ENCODE measurements at places on chromosomes 12 and 14.
A peak's percentile ranks its signal among the peaks of the same experiment; 100 is the strongest.

DNA sequence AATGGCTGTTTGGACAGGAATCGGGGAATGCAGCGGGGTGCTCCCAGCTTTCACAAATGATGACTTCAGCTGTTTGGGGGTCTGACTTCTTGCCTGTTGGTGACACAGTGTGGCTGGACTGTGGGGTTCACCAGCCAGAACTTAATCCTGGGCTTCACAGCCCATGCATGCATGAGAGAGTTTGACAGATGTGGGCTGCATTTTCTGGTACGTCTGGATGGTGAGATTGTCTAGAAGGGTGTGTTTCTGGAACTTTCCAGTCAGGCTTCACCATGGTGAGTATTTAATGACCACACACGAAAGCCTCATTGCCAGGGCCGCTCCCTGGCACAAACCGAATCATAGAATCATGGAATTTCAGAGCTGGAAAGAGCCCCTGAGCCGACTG is 29.6 kb downstream of the CHST11 start:
- DNase-seq, result no peak

DNA sequence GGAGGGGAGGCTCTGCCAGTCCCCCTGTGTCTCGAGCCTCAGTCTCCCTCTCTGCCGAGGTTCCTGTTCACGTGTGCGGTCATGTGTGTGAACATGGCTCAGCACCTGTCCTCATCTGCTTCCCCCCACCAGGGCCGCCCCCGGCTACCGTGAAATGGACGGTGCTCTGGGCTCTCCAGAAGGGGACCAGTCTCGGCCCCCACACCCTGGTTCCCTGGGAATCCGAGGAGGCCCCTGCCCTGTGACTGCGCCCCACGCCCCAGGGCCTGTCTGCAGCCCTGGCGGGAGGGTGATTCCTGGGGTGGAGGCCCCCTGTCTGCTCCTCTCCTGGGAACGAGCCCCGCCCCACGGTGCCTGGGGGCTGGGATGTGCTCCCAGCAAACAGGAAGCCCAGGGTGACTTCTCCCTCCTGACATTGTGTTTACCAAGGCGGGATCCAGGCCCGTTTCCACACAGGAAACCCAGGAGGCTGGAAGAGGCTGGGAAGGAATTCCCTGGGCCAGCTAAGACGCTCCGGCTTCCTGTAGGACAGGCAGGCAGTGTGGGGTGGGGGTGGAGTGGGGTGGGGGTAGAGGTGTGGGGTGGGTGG is 46.6 kb downstream of the KIF26A start:
- DNase-seq, result no peak

DNA sequence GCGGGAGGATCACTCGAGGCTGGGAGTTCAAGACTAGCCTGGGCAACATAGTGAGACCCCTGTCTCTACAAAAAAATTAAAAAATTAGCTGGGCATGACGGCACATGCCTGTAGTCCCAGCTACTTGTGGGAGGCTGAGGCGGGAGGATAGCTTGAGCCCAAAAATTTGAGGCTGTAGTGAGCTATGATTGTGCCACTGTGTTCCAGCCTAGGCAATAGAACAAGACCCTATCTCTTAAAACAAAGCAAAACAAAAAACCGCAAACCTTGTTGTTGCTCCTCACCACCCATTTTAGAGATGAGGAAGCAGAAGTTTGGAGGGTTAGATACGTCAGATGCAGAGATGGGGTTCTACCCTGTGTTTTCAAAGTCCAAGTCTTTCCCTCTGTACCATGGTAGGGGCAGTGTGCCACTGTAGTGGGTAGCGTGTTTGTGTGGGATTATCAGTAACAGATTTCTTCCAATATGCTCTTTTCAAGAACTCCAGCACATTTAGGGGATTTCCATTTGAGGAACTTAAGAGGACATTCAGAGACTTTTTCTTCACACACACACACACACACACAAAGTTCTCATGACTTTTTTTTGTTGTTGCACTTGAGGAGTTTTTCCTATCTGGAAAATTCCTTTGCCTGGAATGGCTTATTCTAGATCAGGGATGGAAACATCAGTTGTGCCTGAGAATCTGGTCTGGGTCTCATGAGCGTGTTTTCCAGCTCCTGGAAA is 186.5 kb downstream of the CHST11 start:
- no peak for DNase-seq

DNA sequence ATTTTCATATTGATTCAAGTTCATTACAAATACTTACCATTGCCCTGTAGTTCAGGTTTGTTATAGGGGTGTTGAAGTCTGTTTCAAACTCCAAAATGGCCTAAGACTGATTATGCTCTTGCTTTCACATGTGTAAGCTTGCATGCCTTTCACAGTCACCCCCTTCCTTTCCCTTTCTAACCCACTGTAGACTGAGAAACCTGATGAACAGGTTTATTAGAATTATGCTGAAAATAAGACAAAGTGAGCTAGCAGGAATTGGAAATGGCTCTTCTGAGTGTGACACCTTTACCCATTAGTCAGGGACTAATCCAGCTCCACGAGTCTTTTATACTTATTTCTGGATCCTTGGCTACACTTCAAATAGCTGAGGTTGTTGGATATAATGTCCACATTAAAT is 38.9 kb downstream of the FBXO33 start:
- no peak for DNase-seq

- no peak for DNase-seq
Observed at GRCh38 chr12:19654650-19655376, 215.5 kb downstream of the AEBP2 start.

GRCh38 chr14:23481362-23481970 is 12.0 kb downstream of the NGDN start:
- DNase-seq, result peak; percentile 38

DNA sequence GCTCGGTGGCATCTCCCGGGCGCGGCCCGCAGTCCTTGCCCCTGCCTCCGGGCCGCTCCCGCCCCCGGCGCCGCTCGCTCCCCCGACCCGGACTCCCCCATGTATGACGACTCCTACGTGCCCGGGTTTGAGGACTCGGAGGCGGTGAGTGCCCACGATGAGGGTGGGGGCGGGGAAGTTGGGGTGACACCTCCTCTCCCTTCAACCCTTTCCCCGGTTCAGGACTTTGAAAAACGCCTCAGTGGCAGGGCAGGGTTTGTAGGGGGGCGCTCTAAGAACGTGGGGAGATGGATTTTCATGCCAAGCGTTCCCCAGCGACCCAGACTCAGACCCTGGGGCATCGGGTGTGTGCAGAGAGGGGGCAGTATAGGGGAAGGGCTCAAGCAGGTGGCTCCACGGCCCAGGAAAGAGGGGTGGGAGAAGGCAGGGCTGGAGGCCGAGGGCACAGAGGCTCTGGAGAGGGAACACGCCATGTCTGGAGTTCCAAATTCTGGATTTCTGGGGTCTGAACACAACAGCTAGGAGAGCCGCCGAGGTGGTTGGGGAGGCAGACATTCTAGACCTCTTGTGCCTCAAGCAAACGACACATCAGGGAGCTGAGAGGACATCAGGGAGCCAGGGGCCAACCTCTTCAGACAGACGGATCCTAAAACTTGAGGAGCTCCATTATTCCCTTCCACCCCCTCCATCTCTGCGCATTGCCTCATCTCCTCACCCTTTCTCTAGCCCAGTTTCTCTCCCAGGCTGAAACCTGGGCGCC is 715 bp downstream of the CACNB3 start:
- DNase-seq, result peak; percentile 27

DNA sequence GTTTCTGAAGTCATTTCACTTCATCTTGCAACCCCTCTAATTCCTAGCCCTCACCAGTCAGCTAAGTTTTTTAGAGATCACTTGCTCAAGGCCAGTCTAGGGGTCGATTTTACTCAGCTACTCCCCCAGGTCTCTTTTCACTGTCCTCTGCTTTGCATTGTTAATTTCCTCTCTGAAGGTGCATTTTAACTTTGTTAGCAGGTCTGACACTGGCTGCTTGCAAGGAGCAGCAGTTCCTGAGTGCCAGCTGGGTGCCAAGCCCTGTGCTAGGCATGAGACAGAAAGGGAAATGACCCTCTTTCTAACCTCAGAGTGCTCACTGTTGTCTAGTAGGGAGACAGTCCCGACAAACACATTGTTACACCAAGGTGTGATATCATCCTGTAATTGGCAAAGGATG is 17.8 kb upstream of the DACT1 start:
- DNase-seq, result no peak

GRCh38 chr14:99038431-99038820 is 233.6 kb downstream of the BCL11B start:
- DNase-seq, result no peak
